ENCODE measurements at places on chromosomes 2 and 18. TPM values are rescaled to one million over a fixed set of nuclear protein-coding genes. Genes with fewer than 3 reads are reported as not detected.

Gene CNGA3
- total RNA-seq: 0.06 TPM

Gene CCDC150
- total RNA-seq: 4.8 TPM

Gene ACKR3
- total RNA-seq: 9.4 TPM

Gene C2orf80
- not detected for total RNA-seq

Gene CCDC74A
- 14.7 TPM for total RNA-seq

Gene ALPI
- not detected for total RNA-seq

Gene RAX
- not detected for total RNA-seq

Gene C1GALT1C1L
- 2.6 TPM for total RNA-seq

Gene STPG4
- total RNA-seq: not detected

Gene AGPS
- total RNA-seq: 41.8 TPM

Gene MMADHC
- total RNA-seq: 97.7 TPM

Data from A549 treated with GW870086 at 1 μM for 4 hours (cell line).